Occipital lobe (tissue), 3 donors: ENCODE measurements at places on chromosomes 16 and 17. TPM values are rescaled to one million over a fixed set of nuclear protein-coding genes. Genes with fewer than 3 reads are reported as not detected.

DNA sequence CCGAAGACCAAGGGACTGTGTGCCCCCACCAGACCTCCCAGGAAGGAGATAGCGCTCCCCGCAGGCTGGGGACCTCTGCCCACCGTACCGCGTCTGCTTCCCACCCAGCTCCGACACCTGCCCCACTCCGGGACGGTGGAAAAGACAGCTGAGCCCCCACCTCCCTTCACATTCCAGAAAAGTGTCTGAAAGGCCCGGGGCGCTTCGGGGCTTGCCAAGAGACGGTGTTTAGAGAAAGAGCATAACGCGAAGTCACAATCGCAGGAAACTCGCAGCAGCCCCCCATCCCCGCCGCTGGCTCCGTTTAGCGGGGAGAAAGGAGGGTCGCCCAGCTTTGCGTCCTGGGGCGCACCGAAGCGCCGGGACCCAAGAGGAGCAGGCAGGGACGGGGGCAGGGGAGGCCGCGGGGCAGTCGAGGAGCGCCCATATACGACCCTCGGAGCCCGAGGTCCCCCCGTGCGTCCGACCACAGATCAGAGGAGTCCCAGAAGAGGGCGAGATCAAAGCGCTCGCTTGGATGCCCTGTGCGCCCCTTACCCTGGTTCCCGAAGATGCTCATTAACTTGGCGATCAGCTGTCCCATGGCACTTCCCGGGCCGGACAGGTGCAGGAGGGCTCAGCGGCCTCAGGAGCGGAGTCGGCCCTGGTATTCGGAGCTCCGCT, 652 bp downstream of the ARL5C start:
- DNase-seq, result no peak

DNA sequence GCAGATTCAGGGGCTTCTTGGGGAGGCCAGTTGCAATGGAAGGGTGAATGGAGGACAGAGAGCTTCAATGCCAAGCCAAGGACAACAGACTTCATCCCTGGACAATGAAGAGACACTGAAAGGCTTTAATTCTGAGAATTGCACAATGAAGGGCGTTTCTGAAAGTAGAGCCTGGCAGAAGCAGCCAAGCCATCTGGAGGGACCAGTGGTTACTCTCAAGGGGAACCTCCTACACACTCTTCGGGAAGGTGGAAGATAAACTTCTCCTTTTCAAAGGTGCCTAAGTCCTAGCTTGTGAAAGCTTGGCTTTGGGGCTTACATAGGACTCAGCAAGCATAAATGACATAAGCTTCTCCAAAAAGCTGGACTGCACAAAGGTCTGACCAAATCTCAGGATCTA, 6.2 kb upstream of the CES1 start:
- no peak for DNase-seq

The CLEC19A gene
- not detected for total RNA-seq

DNA sequence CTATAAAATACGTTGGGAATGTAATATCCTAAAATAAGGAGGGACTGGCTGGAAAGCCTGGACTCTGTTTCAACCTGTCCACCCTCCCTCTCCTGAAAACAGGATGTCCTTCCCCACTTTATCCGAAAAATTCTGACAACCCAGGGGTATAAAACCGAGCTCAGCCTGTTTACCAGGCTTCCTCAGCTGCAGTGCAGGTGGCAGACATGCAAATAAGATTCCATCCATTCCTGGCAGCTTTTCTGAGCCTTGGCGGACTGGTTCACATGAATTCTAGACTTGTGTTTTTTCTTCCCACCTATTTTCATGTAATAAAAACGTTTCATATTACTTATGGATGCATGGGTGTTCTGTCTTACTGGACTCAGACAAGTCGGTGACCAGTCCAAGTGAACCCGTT, 479.3 kb downstream of the KCNJ18 start:
- DNase-seq, result no peak

The FAM20A gene
- total RNA-seq, result 2.8 TPM

- DNase-seq, result no peak
Measured at GRCh38 chr17:60173304-60173819, 23.6 kb downstream of the CA4 start.

DNA sequence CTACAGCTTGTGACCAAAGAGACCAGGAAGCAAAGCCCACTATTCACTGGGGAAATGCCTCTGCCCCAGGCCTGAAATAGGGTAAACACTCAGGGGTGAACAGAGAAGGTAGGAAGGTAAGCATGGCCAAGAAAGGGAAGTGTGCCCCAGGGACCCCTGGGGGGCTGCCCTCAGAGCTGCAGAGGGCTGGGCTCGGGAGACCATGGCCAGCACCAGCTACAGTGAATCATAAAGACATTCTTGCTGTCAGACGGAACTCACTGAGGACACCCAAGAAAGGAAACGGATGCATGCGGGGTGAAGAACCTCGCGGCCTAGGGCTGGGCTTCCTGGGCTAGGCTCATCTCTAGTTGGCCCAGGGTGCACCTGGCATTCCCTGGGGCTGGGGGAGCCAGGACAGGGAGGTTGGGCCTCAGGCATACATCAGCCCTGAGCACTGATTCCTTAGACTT, 9.6 kb downstream of the HIC1 start:
- DNase-seq, result no peak

GRCh38 chr16:79331066-79331465, 269.5 kb downstream of the MAF start:
- DNase-seq, result no peak

- DNase-seq, result peak; percentile 17
Measured at GRCh38 chr17:38584350-38584925, 21.3 kb downstream of the SRCIN1 start.

The TCAP gene
- 0.47 TPM for total RNA-seq

- no peak for DNase-seq
Measured at GRCh38 chr16:22278441-22279230, 18.6 kb upstream of the POLR3E start.

DNA sequence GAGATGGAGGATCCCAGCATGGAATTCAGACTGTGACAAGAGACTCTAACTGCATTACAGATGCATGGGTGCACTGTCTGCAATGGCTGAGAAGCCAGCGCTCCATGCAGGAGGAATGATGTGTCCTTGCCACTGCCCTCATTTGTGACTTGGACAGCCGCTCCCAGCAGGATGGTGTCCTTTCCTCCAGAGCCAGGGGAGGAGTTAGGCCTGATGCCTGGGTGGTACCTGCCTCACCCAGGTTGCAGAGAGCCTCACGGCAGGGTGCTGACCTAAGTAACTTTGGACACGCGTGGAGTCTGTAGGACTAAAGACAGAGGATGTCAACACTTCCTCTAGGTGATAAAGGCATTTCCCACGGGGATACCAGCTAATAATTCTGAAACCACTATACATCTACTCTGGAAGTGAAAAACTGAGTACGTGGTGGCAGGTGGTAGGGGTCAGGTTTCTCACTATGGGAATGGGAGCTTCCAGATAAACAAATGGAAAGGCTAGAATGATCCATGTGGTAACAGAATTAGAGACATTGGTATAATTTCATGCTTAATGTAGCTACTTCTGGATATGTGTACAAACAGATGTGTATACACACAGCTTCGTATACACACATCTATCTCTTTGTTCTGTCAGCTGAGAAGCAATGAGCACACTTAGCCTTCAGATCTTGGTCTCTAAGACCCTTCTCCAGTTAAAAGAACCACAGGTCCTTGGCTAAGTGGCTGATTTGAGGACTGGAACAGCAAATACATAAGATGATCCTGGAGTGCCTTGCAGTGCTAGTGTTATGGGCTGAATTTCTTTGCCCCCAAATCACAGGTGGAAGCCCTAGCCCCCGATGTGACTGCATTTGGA, 13.7 kb upstream of the CSNK1D start:
- DNase-seq, result no peak

GRCh38 chr16:85008271-85008670, 3.1 kb downstream of the ZDHHC7 start:
- DNase-seq, result no peak

- peak; percentile 46 for DNase-seq
Measured at GRCh38 chr17:50149417-50150353, 792 bp downstream of the PPP1R9B start.

DNA sequence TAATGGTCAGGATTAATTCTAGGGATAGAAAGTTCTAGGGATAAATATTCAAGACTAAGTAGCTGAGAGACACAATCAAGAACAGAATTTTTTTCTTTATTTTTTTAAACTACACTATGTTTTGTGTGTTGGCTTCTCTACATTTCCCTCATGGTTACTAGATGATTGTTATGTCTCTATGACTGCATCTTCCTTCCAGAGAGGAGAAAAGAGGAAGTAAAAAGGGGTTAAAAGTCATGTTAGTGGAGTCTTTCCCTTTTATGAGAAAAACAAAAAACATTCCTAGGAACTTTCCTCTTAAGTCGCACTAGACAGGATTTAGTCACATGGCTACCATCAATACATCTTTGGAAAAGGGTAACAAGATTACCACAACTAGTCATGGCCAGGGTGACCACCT, 375.0 kb downstream of the KCNJ2 start:
- DNase-seq, result no peak

DNA sequence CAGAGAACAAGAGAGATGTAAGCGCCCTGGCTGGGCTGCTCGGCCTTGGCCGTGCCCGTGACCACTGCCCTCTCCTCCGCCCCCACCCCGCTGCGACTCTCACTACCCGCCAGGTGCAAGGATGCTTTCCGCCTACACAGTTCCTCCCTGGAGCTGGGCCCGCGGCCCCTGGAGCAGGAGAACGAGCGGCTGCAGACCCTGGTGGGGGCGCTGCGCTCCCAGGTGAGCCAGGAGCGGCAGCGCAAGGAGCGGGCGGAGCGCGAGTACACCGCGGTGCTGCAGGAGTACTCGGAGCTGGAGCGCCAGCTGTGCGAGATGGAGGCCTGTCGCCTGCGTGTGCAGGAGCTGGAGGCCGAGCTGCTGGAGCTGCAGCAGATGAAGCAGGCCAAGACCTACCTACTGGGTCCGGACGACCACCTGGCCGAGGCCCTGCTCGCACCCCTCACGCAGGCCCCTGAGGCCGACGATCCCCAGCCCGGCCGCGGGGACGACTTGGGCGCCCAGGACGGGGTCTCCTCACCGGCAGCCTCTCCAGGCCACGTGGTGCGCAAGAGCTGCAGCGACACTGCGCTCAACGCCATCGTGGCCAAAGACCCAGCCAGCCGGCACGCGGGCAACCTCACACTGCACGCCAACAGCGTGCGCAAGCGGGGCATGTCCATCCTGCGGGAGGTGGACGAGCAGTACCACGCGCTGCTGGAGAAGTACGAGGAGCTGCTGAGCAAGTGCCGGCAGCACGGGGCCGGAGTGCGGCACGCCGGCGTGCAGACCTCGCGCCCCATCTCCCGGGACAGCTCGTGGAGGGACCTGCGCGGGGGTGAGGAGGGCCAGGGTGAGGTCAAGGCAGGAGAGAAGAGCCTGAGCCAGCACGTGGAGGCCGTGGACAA, 9.2 kb upstream of the MRPL58 start:
- DNase-seq, result no peak

The SPATA20 gene
- 16.2 TPM for total RNA-seq

DNA sequence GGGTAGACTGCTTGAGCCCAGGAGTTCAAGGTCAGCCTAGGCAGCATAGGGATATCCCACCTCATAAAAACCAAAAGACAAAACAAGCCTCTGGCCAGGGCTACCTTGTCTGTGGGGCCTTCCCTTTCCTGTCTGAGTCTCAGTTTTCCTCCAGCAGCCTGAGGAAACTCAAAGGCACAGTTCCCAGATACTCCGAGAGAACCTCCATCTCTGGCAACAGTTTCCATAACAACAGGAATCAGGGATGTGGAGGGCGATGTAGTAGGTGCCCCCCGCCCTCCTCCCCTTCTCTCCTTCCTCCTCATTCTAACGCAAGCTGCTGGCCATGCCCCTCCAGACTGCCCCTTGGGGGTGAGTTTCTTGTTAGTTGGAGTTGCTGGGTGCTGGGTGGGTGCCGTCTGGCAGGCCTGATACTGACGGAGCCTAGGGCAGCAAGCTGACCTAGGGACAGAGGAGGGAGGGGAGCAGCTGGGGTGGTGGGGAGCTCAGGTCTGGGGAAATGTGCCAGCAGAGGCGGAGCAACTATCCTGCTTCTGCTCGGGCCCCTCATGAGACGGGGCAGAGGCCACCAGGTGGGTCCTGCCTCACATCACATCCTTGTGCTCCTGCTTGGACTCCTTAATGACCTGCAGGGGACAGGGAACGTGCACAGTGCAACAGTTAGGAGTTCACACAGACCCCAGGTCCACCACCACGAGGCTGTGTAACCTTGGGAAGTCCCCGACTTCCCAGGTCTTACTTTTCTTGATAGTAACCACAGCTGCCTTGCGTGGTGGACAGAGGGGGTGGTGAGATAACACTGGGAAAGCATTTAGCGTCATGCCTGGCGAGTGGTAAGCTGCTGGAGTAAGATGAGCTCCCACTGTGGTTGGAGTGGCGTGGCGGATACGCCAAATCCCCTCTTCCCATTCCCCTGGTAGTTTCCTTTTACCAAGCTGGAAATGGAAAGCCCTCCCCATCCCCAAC, 7.8 kb upstream of the EFTUD2 start:
- no peak for DNase-seq

GRCh38 chr17:50028736-50029120, 27.2 kb upstream of the ITGA3 start:
- no peak for DNase-seq

GRCh38 chr17:4516735-4517134, 18.1 kb downstream of the SPNS2 start:
- no peak for DNase-seq

The TPSD1 gene
- total RNA-seq, result not detected

DNA sequence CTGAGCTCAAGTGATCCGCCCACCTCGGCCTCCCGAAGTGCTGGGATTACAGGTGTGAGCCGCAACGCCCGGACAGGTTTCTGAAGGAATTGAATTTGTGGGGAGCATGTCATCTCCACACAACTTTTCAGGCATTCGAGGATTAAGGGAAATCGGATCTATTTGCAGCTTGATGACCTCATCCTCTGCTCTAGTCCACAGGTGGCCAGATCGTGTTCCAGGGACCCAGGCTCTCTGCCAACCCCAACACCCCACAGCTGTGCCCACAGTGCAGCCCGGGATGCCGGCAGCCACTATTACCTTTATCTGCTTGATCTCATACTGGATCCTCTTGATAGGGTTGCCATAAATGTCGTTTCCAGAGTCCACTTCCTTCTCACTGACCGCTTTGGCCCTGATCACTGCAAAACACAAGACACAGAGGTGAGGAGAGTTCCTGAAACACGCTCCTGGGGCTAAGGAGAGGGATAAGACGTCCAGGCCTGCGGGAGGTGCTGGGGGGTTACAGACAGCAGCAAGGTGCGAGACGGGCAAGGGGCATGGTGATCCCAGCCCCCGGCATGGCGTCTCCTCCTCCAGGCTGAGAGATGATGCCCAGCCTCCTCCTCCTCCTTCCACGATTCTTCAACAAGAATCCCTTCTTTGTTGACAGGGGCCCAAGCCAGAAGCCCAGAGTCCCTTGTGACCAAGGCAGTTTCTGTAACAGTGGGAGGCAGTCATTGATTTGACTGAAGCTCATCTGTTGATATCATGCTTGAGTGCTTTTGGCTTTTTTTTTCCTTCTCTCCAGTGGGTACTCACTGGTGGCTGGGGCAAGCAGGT, 29.3 kb downstream of the CEP295NL start:
- no peak for DNase-seq

DNA sequence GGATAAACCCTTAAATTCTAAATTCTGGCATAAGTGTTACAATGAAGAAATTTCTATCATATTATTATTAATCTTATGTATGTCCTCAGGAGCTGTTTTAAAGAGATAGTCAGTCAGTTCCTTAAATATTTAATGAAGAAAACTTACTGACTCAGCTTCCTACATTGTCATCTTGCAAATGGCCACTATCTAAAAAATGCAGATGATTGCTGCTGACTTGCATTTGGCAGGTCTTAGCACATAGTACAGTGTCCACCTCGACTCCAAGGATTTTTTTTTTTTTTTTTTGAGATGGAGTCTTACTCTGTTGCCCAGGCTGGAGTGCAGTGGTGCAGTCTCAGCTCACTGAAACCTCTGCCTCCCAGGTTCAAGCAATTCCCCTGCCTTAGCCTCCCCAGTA, 55.1 kb upstream of the CORO6 start:
- DNase-seq, result no peak

The JUP gene
- total RNA-seq, result 37.4 TPM

GRCh38 chr16:53999841-54000240, 286.7 kb downstream of the IRX3 start:
- DNase-seq, result no peak
